ENCODE measurements at places on chromosomes 6 and 20.
A peak's percentile ranks its signal among the peaks of the same experiment; 100 is the strongest.

DNA sequence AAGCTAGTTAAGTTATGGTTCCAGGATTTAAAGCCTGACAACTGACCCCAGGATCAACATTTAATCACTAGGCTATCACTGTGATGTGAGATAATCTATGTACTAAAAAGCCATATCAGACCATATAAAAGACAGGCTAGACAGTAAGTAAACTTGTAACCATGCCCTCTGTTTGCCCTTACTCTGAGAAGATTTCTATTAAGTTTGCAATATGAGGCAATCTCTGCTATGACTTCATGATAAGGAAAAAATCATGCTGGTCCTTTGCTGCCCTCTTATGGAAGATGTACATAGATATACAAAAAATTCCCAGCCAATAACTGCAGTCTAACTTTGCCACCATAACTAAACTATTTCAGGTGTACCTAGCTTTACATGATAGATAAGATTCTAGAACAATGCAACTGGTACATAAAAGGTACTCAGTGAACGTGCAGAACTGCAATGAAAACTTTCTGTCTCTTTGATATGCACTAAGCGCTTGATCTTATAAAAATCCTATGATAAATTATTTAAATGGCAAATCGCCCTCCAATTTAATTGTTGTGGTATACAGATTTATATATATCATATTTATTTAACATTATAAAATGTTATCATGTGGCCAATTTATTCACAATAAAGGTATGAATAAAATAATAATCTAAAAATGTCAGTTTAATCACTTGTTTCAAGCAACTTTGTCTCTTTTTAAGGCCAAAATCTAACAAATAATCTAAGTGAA, 70.5 kb downstream of the FAM217A start:
- no peak for DNase-seq

GRCh38 chr6:30554962-30555815, 1.1 kb downstream of the GNL1 start:
- no peak for DNase-seq

- DNase-seq = no peak
These were observed 76.9 kb downstream of the NCOA3 start for GRCh38 chr20:47578543-47578942.

DNA sequence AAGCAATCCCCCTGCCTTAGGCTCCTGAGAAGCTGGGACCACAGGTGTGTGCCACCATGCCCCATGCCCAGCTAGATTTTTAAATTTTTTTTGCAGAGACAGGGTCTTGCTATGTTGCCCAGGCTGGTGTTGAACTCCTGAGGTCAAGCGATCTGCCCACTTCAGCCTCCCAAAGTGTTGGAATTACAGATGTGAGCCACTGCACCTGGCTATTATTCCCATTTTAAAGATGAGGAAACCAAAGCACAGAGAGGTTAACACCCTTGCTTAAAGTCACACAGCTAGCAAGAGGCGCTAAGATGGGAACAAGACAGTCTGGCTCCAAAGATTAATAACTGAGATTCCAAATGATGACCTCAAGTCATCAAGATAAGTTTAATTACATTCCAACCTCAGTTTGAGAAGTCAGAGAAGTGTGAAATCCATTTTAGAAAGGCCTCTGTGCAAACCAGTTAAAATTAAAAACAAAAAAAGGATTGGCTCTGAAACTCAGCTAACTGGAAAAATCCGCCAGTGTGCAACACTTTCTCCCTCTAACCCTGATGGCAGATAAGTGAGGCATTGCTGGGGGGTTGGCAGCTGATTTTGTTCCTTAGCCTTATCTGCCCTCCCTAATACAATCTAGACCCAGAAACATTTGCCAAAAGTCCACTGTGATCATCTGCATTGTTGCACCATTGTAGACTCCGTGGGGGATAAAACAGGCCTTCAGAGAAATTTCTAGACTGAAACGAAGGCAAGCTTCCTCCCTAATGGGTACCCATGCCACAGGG, 55.5 kb downstream of the CPNE5 start:
- DNase-seq = no peak

DNA sequence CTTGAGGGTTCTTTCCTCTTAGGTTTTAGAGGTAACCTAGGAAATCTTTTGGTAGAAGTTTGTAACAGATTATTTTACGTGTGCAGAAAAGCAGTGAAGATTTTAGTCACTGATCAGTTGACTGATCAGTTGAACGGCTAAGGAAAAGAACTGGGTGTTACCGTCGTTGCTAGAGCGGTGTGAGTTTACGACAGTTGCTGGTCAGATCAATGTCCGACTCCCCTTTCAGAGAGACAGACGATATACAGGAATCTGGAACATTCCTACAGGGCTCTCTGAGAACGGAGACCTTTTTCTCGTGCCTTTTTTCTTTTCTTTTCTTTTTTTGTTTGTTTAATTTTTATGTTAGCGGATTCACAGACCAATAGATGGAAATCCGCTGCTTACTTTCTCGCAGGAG, 132.1 kb upstream of the ZNF184 start:
- no peak for DNase-seq

DNA sequence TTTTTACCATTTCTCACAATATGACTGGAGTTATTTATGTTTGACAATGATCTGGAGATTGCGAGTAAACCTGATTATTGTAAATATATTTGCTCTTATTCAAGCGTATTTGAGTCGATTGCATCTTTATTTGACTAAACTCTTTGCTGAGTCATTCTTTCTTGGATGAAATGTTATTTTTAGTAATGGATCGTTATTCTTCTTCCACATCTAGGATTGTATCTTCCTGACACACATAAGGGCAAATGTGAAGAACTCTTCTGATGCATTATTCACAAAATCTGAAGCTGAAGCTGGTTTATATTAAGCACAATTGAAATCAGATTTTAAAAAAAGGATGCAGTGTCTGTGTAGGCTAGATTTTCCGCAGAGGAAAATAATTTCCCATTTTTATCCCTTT, 68.2 kb downstream of the SEL1L2 start:
- DNase-seq = no peak

DNA sequence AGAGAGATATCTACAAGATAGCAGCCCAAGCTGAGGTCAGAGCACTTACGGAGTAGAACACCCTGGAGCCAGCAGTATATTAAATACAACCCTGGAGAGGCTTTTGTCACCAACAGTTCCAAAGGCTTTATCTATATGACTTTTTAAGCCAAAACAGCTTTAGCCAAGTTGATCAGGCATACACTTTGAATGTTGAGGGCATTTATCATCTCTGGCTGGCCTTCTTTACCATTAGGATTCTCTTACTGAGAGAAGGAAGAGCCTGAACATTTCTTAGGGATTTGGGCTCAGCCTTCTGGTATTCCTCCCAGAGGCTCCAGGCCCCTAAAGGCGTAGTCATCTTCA, 161.3 kb upstream of the RIMS1 start:
- DNase-seq = no peak

GRCh38 chr6:148263010-148263409, 79.6 kb upstream of the SASH1 start:
- no peak for DNase-seq

DNA sequence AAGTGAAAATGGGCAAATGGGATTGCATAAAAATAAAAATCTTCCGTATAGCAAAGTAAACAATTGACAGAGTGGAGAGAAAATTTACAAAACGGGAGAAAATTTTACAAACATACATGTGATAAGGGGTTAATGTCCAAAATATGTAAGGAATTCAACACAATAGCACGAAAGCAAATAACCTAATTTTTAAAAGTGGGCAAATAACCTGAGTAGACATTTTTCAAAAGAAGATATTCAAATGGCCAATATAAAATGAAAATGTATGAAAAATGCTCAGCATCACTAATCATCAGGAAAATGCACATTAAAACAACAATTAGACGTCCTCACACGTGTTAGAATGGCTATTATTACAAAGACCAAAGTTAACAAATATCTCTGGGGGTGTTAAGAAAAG, 441.5 kb downstream of the HTR1B start:
- DNase-seq = no peak

DNA sequence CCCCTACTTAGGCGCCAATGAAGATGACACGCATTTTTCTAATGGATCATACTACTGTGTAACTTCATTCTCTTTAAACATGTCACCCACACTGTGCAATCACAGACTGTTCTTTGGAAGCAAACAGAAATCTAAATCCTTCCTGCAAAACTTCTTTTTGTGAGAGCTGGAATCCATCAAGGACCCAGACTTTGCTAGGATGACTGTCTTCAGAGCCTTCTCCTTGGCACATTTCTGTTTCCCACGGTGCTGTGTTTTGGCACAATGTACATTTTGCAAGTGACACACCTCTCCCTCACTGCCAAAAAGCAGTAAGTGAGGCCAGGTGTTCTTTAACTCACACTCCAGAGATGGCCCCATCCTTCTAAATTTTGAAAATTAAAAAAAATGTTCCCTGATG, 21.7 kb upstream of the TAGAP start:
- DNase-seq = no peak

GRCh38 chr6:136860043-136860442, 37.7 kb downstream of the PEX7 start:
- no peak for DNase-seq

DNA sequence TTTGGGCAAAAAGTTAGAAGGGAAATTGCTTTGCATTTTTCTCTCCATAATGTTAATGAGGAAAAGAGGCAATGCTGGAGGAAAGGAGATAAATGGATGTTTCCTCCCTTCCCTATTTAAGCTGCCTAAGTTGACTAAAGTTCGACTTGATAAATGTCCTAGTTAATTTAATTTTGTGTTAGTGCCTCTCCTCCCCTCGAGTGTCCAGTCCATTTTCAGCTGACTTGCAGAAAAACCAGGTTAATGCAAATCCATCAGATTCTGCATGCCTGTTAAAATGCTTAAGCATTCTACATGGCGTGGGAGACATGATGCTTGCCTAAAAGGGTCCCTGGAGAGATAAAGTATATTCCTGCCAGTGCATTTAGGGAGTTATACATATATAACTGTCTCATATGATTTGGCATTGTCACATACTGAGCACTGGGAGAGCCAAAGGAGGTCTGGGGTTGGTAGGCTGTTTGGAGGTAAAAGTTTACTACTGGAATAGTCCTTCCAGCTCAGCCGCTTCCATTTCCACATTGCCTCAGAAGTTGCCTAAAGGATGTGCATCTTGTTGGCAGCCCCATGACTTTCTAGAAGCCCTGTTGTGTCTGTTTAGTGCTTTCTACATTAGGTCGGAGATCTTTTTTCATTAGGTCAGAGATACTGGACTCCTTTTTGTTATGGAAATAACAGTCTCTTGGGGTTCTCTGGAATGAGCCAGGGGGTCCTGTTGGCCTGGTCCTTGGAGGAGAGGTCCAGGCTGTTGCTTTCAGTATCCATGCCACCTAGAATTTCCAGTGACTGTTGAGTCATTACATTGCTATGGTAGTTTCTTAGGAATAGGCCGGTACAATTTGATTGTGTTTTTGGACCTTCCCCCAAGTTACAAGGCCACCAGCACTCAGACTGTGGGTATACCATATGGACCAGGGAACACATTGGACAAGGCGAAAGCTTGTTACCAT, 30.4 kb downstream of the JARID2 start:
- DNase-seq = no peak

- DNase-seq = no peak
These were observed 45.8 kb upstream of the DST start for GRCh38 chr6:56688521-56688920.

- no peak for DNase-seq
These were observed 146.7 kb downstream of the TASP1 start for GRCh38 chr20:13492001-13492481.

DNA sequence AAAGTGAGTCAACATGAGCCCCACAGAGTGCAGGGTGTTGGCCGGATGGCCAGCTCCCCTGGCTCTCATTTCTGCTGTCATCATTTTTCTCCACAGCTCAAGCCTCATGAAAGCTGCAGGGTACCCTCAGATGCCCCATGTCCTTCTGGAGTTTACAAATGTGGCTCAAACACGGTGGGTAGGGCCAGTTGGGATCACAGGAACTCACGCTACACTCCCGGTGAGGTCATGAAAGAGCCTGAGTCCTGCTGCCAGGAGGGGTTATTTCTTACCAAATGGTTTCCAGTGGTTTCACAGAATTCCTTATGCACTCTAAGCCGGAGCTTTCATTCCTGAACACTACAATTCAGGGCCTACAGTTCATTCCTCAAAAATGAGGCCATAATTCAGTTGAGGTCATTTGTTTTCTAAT, 78.7 kb downstream of the TMEM170B start:
- DNase-seq = no peak

DNA sequence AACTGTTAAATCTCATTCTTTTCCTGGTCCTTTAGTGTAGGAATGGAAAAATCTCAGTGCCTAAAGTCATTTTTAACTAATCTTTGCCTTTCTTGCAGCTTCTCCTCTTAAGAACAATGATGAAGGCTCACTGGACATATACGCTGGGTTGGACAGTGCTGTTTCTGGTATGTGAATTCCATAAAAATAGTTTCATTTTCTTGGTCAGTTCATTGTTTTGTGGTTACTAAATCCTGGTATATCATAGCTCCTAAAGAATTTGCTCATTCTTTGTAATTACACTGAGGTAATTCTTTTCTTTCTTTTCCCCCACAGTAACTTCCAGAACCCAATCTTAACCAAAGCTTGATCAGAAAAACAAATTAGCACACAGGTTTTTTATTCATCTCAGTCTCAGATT, 23.4 kb downstream of the CASP8AP2 start:
- DNase-seq = no peak

- peak; percentile 24 for DNase-seq
These were observed 17.9 kb downstream of the HLA-G start for GRCh38 chr6:29845405-29846006.

- no peak for DNase-seq
These were observed 146.4 kb downstream of the ERMARD start for GRCh38 chr6:169897601-169898358.

DNA sequence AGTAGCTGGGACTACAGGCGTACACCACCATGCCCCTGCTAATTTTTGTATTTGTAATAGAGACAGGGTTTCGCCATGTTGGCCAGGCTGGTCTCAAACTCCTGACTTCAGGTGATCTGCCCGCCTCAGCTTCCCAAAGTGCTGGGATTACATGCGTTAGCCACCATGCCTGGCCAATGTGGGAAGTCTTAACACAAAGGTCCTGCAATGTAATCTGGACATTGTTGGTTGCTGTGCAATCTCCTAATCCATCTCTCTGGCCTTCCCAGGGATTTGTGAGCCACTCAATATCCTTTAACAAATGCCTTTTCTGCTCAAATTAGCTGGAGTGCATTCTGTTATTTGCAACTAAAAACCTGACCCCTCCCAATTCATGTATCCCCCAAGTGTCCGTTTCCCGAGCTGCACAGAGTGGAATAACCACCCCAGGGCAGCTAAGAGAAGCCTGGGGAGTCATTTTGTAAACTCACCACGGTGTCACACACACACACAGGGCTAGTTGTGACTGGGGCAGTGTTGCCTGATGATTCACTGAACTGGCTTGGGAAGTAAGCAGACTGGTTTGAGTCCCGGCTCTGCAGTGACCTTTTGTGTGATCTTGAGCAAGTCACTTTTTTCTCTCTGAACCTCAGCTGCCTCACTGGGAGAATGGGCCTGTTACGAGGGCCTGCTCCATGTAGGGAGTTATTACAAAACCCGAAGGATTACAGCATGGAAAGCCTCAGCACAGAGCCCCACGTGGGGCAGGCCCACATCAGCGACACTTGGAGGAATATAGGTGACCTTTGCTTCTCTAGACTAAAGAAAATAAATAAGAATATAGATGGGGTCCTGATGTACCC, 152.3 kb downstream of the ZMYND8 start:
- DNase-seq = no peak
